ENCODE measurements at places on chromosomes 2 and 18.

DNA sequence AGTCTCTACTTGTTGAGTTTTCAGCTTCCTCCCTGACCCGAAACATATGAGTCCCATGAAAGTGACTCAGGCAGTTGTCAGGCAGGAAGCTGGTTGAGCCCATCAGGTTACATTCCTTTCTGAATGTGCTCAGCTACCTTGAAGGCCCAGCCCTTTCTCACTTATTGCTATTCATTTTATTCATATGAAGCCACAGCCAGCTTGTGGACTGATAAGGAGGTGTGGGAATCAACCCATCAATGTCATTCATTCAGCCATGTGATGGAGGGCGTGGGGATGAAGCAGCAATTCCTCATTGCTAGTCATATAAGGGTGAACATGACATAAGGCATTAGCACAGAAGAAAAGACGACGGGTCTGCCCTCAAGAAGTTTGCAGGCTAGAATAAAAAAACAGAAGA is 5.3 kb upstream of the VPS4B start:
- no peak for DNase-seq

DNA sequence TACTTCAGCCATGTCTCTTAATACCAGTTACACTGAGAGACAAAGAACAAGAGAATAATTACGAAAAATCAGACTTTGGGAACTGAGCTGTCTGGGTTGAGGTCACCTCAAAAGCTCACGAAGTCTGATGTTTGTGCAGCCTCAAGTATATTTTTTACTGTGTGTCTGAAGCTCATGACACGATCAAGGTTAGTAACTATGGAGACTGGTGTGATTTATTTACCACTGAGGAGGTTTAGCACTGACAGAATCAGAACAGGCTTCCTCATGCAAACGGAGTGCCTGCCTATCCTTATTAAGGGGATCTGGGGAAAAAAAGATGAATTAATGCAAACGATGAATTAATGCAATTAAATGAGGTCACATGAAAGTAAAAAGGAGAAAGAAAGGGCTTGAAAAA is 61.1 kb upstream of the RAPH1 start:
- no peak for DNase-seq

GRCh38 chr2:241351640-241352031 is 4.4 kb upstream of the FARP2 start:
- DNase-seq = no peak

DNA sequence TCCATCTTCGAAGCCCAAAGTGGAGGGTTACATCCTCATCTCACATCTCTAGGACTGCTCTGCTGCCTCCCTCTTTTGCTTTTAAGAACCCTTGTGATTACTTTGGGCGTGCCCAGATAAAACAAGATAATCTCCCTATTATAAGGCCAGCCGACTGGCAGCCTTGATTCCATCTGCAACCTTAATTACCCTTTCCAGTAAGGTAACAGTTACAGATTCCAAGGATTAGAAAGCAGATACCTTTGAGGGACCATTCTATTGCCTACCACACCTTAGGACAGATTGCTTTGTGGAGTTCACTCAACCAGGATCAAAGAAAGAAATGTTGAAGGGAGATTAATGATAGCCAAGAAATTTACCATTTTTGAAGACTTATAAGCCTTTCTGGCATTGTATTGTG is 250.8 kb upstream of the ACVR2A start:
- DNase-seq = no peak

DNA sequence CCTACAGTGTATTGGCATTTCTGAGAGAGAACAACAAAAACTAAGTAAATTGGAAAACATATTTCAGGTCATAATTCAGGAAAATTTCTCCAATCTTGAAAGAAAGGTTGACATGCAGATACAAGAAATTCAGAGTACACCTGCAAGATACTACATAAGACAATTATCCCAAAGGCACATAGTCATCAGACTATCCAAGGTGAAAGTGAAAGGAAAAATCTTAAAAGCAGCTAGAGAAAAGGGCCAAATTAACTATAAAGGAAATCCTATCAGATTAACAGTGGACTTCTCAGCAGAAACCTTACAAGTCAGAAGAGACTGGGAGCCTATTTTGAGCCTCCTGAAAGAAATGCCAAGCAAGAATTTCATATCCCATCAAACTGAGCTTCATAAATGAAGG is 449.0 kb upstream of the MMADHC start:
- DNase-seq = no peak

GRCh38 chr2:109438146-109438545 is 175.6 kb downstream of the SEPTIN10 start:
- DNase-seq = no peak

DNA sequence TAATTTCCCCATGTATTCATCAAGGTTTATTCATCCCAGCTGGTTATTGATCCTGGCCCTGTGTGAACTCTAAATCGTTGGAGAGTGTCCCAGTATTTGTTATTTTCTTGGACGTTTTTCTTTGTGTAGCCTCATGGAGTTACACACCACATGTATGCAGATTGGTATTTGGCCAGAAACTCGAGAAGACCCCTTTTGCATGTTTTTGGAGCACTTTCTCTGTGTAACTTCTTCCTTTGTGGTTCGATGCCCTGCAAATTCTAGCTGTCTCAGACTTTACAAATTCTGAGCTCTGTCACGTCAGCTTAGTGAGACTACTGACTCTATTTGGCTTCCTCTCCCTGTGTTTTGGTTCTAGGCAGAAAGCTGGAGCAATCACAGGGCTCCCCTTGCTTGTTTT is 198.7 kb downstream of the MCFD2 start:
- no peak for DNase-seq

DNA sequence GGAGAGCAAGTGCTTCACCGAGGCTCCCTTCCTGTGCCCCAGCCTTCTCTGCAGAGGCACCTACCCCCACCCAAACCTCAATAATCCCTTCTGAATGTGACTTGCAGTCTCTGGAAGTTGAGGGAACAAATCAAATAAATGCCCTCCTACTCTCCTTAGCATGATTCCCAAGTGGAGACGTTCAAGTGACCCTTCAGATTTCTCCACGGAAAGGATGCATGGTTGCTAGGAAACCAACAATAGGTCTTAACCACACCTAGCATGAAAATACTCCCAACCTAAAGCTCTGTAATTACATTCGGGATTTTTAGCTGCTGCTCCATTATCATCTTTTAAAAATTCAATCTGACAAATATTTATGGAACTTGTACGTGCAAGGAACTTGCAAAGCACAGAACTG is 50.2 kb upstream of the CABLES1 start:
- no peak for DNase-seq

DNA sequence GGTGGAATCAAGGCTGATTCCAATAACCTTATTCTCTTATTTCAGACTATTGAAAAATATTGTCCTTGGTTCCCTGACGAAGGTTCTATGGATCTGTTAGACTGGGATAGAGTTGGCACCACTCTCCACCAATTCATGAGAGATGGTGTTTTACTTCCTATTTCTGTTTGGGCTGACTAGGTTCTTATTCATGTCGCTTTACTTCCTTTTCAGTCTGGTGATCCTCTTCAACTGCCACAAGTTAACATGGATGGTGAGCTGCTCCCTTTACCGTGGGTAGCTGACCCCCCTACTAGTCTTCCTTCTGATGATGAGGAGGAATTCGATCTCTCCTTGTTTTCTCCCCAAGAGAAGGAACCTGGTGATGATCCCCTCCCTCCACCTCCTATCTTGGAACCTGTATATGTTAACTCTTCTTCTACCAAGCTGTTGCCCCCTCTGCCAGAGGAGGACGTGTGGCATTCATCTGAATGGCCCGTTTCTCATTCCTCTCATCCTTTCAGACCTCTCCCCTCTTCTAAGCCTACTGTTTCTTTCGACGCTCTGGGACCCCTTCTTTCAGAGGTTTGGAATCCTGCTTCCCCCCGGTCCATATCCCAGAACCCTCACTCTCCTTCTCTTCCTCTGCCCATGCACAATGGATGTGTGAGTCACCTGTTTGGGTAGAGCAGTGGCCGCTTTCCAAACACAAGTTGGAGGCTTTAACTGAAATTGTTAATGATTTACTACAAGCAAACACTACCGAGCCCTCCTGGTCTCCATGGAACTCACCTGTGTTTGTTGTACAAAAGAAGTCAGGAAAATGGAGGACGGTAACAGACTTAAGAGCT is 13.5 kb upstream of the CNOT11 start:
- no peak for DNase-seq

- DNase-seq = no peak
Measured at GRCh38 chr2:24597181-24597870, 106.3 kb downstream of the NCOA1 start.

GRCh38 chr2:168494190-168494711 is 38.2 kb downstream of the CERS6 start:
- DNase-seq = no peak

DNA sequence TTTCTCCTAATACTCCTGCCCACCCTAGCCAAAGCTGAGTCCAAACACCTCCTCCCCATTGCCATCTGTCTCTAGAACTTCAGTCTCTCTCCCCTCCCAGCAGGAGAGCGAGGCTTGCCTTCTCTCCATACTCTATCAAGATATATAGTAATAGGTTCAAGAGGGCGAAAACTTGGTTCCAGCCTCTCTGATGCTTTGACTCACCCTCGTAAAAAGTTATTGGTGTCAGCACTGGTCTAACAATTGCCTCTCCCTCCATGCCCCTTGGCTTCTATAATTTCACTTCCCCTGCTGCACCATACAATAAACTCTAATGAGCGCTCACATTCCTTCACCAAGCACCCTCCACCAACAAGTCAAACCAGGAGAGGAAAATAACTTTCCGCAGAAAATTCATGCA is 797.3 kb downstream of the BCL11A start:
- DNase-seq = no peak

DNA sequence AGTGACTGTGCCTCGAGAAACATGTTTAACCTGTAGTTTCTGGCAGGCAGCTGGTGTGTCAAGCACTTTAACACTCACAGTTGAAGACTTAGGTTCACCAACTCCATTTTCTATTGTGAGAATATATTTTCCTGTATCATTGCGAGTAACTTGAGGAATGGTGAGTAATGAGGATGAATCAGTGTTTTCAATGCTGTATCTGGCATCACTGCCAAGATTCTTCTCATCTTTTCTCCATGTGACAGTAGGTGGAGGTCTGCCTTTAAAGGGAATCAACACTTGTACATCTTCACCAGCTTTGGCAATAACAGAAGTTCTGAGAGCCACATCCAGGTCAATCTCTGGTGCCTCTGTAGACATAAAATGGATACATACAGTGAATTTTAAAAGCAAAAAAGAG is 72.8 kb downstream of the PLEKHA3 start:
- DNase-seq = peak; percentile 12

DNA sequence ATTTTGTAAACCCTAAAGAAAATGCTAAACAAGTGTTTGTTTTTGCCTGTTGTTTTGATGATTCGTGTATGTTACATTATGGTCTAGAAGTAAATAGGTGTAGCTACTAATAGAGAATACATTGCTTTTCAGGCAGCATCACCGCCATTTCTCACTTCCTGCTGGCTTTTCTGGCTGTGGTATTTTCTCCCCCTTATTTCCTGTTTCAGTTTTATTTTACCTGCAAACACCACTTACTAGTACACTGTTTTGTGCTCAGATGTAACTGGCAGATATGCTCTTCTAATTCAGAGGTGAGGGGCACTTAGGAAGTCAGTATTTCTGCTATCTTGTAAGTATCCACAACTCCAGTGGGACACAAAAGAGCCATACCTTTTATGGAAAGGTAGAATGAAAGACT is 38.1 kb upstream of the SLC3A1 start:
- DNase-seq = no peak

GRCh38 chr2:80255918-80256781 is 48.4 kb downstream of the LRRTM1 start:
- DNase-seq = peak; percentile 23

GRCh38 chr18:79964330-79965118 is at the start of gene HSBP1L1:
Gene HSBP1L1, plus strand, starts transcription at chr18:79964643. Its CDS starts 93 bp downstream, at chr18:79964736.
- peak; percentile 68 for DNase-seq

DNA sequence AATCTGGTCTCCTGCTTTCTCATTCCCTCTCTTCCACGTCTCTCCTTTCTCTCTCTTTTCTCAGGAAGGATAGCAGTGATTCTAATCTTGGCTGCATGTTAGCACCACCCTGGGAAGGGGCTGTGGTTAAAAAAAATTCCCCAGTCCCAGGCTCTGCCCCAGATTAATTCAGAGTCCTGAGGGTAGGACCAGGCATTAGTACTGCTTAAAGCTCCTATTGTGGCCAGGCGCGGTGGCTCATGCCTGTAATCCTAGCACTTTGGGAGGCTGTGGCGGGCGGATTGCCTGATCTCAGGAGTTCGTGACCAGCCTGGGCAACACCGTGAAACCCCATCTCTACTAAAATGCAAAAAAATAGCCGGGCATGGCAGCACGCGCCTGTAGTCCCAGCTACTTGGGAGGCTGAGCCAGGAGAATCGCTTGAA is 35.4 kb upstream of the EML4 start:
- no peak for DNase-seq

GRCh38 chr2:28071221-28071620 is 180.7 kb downstream of the BABAM2 start:
- DNase-seq = no peak

GRCh38 chr2:218872645-218873358 is 7.8 kb upstream of the WNT10A start:
- no peak for DNase-seq

DNA sequence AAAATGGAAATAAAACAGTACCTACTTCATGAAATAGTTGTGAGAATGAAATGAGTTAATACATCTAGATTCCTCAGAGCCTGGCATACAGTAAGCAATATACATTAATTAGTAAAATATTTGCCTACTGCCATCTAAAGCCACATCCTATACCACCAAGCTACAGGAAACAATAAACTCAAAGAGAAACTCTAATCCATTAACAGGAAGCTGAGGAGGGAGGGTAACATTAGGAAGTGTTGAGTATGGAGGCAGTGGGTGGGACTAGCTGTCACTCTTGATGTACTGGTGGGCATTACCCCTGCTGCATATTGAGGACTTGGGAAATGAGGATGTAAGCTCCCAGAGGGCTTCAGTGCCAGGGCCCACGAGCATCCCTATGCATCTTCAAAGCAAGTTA is 396.5 kb downstream of the TNS1 start:
- DNase-seq = no peak

DNA sequence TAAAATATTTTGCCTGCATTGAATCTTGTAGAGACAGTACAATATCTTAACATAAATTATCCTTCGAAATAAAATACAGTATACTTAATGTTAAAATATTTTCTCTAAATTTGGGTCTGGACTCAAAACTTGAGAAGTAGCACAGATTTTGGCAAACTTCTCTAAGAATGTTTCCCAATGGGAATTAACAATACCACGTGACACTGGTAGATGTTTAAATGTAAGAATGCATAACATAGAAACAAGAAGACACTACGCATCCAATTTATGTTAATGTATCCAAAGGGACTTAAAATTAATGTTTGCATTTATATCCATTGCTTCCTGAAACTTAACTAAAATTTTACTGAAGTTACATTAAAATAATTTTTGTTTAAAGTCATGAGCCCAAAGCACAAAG is 1460.9 kb downstream of the LRP1B start:
- no peak for DNase-seq

DNA sequence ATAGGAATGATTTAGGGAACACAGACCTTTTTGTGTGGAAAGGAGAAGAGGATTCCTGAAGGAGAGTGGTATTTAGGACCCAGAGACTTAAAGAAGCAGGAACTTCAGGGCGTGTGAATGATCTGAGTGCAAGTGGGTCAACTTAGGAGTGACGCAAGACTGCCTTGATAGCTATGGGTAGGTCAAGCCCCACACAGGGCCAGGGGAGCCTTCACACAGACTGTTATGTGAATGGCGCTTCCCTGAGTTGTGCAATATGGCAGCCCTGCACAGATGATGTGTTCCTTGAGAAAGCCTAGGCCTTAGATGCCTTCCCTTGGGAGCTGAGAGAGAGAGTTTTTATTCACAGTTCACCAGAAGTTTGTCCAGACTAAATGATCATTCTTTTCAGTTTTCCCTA is 47.1 kb upstream of the IGFBP5 start:
- DNase-seq = no peak

Data from hepatic stellate cell (primary cell).